Spinal cord (tissue), 10 donors: ENCODE measurements at places on chromosomes 2 and 18. TPM values are rescaled to one million over a fixed set of nuclear protein-coding genes. Genes with fewer than 3 reads are reported as not detected.
A peak's percentile ranks its signal among the peaks of the same experiment; 100 is the strongest.

DNA sequence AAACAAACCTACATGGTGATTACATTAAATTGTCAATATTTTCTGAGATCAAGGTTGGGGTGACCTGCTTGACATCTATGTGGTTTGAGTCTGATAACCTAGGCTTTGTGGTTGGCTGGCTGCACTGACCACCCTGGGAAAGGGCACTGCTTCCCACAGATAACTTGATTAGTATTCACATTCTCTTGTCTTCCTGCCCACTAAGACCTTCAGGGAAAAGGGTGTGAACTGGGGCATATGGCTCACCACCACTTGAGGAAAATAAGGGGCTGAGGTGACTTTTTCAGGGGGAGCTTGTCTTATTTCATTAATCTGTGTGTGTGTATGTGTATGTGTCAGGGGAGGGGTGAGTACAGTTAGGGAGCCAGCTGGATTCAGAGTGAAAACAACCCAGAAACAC is 1.5 kb downstream of the SMYD1 start:
- no peak for DNase-seq

DNA sequence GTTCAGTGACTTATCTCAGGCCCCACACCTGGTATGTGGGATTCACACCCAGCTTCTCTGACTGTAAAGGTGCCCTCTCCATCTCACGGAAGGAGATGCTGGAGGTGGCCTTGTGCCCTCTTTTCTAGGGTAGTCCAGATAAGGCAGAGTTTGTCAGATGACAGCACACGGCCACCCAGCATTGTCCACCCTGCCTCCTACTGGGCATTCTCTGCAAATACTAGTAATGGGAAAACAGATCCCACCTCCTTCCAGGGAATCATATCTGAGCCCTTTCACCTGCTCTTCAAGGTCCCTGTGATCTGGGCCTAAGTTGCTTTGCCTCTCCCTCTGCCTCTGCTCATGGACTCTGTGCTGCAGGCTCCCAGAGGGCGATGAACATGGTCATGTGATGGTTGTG is 214.7 kb downstream of the CLIP4 start:
- no peak for DNase-seq

DNA sequence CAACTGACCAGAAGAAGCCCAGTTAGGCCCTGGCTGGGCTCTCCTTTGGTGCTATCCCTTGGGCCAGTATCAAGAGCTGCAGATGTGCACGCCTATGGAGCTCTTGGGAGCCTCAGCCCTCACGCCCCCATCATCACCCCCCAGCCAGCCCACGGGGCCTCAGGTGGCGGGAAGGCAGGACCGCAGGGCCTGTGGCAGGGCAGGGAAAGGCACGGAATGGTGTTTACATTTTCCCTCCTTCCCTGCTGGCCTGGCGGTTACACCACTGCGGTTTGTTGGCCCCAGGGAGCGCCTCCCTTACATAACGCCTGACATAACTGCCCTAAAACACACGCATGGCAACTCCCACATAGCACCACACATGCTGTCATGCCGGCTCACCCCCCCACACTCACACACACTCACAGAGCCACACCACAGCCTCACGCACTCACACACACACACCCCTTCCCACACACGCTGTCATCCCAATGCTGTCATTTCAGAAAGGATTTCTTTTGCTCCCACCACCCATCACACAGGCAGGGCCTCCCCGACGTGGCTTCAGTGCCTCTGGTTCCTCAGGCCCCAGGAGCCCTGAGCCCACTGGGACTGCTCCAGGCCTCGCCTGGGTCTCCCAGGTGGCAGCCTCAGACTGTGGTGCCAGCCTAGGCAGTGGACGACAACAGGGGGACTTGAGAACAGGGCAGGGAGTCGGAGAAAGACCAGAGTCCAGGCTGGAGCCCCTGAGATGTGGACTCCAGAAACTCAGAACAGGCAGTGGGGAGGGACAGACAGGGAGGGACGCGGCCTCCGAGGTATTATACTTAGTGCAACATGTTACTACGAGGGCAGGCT is 15.7 kb downstream of the ZFP36L2 start:
- DNase-seq, result peak; percentile 49

GRCh38 chr2:30161929-30162706 is 15.3 kb downstream of the YPEL5 start:
- no peak for DNase-seq

DNA sequence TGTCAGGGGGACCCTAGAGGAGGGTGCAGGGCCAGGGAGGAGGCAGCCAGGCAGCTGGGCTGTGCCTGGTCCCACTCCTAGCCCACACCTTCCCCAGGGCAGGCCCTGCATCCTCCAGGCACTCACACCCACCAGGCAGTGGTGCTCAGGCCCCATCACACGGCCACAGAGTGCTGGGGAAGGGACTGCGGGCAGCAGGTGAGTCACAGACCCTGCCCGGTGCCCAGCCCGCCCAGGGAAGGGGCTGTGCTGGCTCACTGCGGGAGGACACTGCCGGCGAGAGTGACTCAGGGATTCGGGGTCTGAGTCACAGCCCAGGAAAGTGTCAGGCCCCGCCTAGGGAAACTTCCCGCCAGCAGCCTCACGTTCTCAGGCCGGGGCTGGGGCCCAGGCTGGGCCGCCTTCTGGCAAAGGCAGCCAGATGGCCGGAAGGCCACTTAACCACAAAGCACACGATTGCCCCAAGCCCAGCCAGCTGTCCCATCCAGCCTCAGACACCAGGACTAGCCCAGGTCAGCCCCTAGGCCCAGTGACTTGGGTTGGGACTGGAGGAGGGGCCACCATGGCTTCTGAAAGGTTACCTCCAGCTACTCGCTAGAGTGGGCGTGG is 42.2 kb downstream of the BIN1 start:
- no peak for DNase-seq

DNA sequence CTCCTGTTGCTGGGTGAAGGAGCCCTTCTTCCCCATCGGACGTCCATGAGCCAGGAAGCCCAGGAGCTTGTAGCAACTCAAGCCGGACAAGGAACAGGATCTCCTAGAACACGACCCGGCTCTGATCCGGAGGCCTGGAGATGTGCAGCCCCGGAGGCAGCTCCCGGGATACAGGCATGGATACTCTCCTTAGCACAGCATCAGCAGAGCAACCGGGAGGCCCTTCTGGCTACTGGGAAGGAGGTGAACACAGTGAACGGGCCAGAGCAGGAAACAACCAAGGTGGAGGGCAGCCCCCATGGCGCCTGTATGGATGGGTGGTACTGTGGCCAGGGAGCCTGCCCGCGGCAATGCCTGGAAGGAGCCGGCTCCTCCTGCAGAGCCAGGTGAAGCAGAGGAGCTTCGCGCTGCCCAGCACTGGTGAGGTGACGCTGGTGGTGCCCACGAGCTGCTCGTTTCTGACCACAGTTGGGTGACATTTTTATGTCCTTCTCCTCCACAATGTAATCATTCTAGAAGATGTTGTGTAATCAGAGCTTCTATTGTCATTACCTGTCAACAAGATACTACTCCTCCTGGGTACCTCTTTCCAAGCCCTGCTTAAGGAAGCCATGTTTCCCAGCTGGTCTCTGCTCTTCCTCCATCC is 94.3 kb downstream of the TWIST2 start:
- no peak for DNase-seq

DNA sequence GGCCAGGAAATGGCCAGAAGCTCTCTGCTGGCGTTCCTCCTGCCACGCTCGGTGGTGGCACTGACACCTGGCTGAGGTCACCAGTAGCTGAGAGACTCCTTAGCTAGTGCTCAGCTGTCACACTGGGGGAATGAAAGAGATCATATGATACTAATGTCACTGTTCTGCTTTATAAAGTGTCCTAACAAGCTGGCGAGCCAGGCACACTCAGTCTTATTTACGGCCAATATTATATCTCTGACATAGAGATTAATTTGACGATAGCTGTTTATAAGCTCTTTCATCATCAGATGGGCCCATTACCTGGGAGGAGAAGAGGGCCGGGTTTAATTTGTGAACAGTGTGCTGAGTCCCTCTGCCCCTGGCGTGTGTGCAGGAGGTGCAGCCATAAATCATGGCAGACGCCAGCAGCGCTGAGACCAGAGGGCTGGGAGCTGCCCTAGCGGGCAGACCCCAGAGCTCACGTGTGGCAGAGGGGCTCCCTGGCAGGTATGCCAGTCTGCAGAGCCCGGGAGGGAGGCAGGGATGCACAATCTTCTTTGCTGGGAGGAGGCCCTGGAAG is 246.5 kb downstream of the HAUS1 start:
- DNase-seq, result no peak

GRCh38 chr2:63676135-63676534 is 87.4 kb downstream of the MDH1 start:
- no peak for DNase-seq

GRCh38 chr2:145374165-145374564 is 854.2 kb upstream of the ZEB2 start:
- DNase-seq, result no peak

DNA sequence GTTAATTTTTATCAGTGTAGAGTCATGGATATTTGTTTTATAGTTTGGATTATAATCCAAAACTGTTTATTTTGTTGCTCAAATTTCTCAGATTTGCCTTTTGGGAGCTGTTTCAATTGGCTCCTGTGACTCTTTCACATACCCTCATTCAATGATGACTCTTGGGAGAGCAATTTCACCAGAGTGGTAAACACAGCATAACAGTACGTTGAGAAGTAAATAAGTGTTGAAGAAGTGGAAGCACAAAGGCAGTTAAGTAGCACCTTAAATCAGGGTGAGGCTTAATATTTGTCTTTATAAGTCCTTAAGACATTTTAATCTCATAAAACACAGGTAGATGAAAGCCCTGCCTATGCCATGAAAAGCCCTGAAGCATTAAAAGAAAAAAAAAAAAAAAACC is 17.1 kb upstream of the SLC39A10 start:
- DNase-seq, result no peak

- DNase-seq, result no peak
These were observed 400.9 kb downstream of the TSN start for GRCh38 chr2:122156176-122156890.

DNA sequence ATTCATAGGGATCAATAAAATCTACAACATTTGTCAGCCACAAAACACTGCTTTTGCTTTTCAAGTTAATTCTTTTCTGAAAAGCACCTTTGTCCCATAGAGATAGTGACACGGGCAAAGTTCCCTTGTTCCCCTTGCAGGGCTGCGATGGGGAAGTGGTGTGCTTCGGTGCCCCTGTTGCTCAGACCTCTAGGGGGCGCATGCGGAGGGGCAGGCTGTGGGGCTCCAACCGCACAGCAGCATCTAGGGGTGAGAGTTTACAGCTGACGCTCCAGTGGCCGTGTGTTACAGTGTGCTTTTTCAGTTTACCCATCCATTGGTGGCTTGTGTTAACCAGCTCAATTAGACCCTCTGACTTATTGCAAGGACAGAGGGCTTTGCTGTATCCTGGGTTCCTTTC is 1432.2 kb upstream of the ACVR2A start:
- no peak for DNase-seq

GRCh38 chr2:235129850-235130249 is 178.0 kb downstream of the SH3BP4 start:
- DNase-seq, result no peak

- no peak for DNase-seq
These were observed 10.7 kb downstream of the STEAP3 start for GRCh38 chr2:119234021-119235019.

GRCh38 chr2:205858881-205859441 is 176.7 kb downstream of the NRP2 start:
- DNase-seq, result no peak

GRCh38 chr2:173347305-173348168 is 7.1 kb upstream of the CDCA7 start:
- peak; percentile 24 for DNase-seq

The CHMP3 gene
- total RNA-seq, result 59.0 TPM

The ADD2 gene
- total RNA-seq, result 22.7 TPM

The OTOS gene
- not detected for total RNA-seq

The HK2 gene
- 9.9 TPM for total RNA-seq

The SCN7A gene
- total RNA-seq, result 125 TPM

The RETSAT gene
- 30.6 TPM for total RNA-seq

The ANKRD53 gene
- 2.5 TPM for total RNA-seq

The SPAG16 gene
- total RNA-seq, result 86.2 TPM
